ENCODE measurements at places on chromosomes 2 and 18. TPM values are rescaled to one million over a fixed set of nuclear protein-coding genes. Genes with fewer than 3 reads are reported as not detected.

- peaks cover 52% of the 10 kb centered on the region for H3K4me1 ChIP-seq
- DNase-seq: peak; percentile 81
- H3K27me3 ChIP-seq: no peaks in the 10 kb centered on the region
- peak overlapping the region; percentile 97 for H3K27ac ChIP-seq
- peak overlapping the region; percentile 99 for H3K4me3 ChIP-seq
- peaks cover 14% of the 10 kb centered on the region for H3K36me3 ChIP-seq
Observed at GRCh38 chr2:12718015-12718671, 1.4 kb downstream of the TRIB2 start.

DNA sequence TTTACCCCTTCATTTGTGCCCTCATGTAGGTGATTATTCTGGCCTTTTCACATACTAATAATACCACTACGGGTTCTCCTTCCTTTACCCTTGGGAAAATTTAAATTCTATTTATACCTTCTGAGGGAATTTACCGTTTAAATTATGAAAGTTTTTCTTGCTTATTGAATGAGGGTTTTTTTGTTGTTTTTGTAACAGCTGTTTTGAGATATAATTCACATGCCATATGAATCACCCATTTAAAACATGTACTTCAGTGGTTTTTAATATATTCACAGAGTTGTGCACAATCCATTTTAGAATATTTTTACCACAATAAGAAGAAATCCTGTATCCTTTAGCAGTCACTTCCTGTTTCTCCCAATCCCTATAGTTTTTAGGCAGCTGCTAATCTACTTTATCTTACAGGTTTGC, 54.7 kb downstream of the EML4 start:
- H3K36me3 ChIP-seq: peaks cover 2% of the 10 kb centered on the region
- no peaks in the 10 kb centered on the region for H3K27me3 ChIP-seq
- peaks cover 27% of the 10 kb centered on the region for H3K4me1 ChIP-seq

SF3B6 gene
- 89.5 TPM for total RNA-seq

DNA sequence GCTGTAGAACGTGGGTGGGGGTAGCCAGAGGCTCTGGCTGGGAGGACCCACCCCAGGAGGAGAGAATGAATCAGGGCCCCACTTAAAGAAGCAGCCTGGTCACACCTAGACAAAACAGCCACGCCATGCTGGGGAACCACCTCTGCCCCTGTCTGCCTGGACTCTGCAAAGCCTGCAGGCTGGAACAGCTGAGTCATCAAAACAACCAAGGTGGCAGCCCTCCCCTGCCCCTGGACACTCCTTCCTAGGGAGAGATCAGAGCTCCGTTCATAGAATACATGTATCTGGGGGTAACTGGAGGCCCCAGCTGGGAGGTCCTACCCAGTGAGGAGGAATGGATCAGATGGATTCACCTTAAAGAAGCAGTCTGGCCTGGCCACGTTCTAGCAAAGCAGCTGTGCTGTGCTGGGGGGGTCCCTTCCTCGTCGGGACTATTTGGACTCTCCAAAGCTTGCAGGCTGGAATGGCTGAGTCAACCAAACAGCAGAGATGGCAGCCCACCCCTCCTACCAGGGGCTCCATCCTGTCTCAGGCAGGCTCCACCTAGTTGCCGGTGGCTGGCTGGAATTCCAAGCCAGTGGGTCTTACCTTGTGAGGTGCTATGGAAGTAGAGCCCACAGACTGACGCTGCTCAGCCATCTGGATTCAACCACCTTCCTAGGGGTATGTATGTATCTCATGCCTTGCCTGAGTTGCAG, 50.5 kb upstream of the NT5C1B start:
- DNase-seq: no peak
- H3K36me3 ChIP-seq: peaks cover 3% of the 10 kb centered on the region
- H3K27me3 ChIP-seq: no peaks in the 10 kb centered on the region
- H3K4me3 ChIP-seq: no peak overlapping the region
- no peaks in the 10 kb centered on the region for H3K4me1 ChIP-seq

- no peak overlapping the region for H3K4me3 ChIP-seq
- peaks cover 49% of the 10 kb centered on the region for H3K36me3 ChIP-seq
- H3K4me1 ChIP-seq: peaks cover 6% of the 10 kb centered on the region
- H3K27me3 ChIP-seq: no peaks in the 10 kb centered on the region
- H3K27ac ChIP-seq: no peak overlapping the region
Observed at GRCh38 chr18:63410792-63411191, 11.5 kb downstream of the VPS4B start.

AMER3 gene
- total RNA-seq: not detected

DNA sequence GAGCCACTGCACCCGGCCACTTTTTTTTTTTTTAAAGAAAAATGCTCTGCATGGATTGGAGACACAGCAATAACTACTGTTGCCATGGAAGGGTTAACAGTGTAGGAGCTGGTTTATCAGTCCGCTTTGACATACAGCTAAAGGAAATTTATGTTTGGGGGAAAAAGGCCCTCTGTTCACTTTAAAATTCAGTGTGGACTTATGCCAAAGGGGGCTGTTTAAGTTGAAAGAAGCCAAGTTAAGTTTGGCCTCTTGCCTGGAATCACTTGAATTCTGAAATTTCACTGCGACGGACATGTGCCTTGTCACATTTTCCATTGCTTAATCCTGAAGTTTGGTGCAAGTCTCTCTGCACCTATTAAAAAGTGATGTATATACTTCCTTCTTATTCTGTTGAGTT, 3.1 kb downstream of the KCNE4 start:
- H3K4me3 ChIP-seq: peak overlapping the region; percentile 22
- no peak for DNase-seq
- peaks cover 83% of the 10 kb centered on the region for H3K4me1 ChIP-seq
- H3K27ac ChIP-seq: peak overlapping the region; percentile 98

- peak; percentile 87 for DNase-seq
- H3K4me1 ChIP-seq: peaks cover 55% of the 10 kb centered on the region
- H3K36me3 ChIP-seq: peaks cover 2% of the 10 kb centered on the region
- no peaks in the 10 kb centered on the region for H3K27me3 ChIP-seq
Observed at GRCh38 chr2:191245869-191246531, 796 bp downstream of the MYO1B start.

DNA sequence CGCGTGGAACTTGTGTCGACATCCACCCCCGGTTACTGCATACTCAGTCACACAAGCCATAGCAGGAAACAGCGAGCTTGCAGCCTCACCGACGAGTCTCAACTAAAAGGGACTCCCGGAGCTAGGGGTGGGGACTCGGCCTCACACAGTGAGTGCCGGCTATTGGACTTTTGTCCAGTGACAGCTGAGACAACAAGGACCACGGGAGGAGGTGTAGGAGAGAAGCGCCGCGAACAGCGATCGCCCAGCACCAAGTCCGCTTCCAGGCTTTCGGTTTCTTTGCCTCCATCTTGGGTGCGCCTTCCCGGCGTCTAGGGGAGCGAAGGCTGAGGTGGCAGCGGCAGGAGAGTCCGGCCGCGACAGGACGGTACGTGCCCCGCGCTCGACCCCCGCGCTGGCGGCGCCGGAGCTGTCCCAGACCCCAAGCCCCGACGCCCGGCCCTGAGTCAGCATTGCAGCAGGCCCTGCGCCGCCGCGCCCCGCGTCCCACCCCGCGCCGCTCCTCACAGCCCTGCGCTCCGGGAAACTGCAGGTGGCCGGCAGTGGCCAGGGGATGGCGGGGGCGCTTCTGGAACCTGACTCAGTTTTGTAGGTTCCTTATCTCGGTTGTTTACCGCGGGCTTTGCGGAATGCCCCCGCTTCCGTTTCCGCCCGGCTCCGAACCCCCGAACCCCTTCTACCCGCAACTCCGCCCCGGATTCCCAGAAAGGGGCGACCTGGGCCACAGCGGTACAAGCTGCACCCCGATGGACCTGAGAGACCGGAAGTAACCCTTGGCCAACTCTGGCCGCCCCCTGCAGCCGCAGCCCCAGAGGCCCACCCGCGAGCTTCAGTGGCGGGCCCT, at the start of gene CFLAR:
TSS of gene CFLAR (plus strand) at position 50 of the 844 bp plus-strand sequence. CDS start 13,702 bp downstream, outside the sequence.
- no peak for DNase-seq
- peaks cover 35% of the 10 kb centered on the region for H3K4me1 ChIP-seq
- H3K27ac ChIP-seq: peak within 1 kb of the TSS; percentile 98
- H3K4me3 ChIP-seq: peak within 1 kb of the TSS; percentile 89

DNA sequence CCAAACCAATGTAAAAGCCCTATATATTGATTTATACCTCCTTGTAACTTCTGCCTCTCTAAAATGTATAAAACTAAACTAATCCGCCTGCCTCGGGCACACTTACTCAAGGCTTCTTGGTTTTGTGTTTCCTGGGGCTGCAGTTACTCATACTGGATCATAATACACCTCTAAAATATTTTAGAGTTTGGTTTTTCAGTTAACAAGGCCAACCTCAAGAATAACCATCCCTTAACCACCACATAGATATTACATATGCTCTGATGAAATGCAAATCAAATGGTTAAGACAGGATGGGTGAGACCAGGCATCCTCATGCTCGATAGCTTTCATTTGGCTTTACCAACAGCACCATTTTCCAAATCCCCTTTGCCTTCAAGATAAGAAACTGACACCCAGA, 46.4 kb downstream of the UXS1 start:
- peaks cover 16% of the 10 kb centered on the region for H3K36me3 ChIP-seq
- H3K4me3 ChIP-seq: no peak overlapping the region
- H3K27me3 ChIP-seq: no peaks in the 10 kb centered on the region
- no peak for DNase-seq
- peaks cover 36% of the 10 kb centered on the region for H3K4me1 ChIP-seq
- H3K27ac ChIP-seq: peak overlapping the region; percentile 69

All from osteocyte (in vitro differentiated cells).